ENCODE measurements at places on chromosomes 11 and 22. TPM values are rescaled to one million over a fixed set of nuclear protein-coding genes. Genes with fewer than 3 reads are reported as not detected.

The SMTN gene
- 36.4 TPM for total RNA-seq

The MLC1 gene
- 0.50 TPM for total RNA-seq

The UPB1 gene
- total RNA-seq = 0.30 TPM

The KDM4D gene
- 1.1 TPM for total RNA-seq

The CD3E gene
- 653 TPM for total RNA-seq

The MMP26 gene
- total RNA-seq = not detected

The HTR3A gene
- total RNA-seq = not detected

GRCh38 chr22:35400501-35400790 lies 506 bp downstream of the MCM5 start:
- peak; percentile 28 for DNase-seq
- peak overlapping the region; percentile 100 for H3K4me3 ChIP-seq
- H3K36me3 ChIP-seq = peaks cover 44% of the 10 kb centered on the region
- peak overlapping the region; percentile 97 for H3K27ac ChIP-seq

DNA sequence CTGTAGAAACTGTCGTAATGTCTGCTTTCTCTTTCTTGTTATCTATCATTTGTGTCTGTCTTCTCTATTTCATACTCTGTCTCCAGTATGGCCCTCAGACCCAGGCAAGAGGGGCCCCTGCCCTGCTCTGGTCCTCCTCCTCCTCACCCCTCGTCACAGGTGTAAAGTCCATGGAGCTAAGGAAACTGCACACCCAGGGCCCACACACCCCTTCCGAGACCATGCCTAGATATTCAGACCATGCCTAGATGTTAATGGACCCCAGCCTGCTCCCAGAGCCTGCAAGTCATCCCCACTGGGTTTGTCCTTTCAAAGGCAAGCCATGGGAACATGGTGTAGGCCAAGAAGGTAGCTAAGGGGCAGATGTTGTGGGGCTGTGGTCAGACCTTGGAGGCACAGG lies 24.1 kb upstream of the ANO1 start:
- no peaks in the 10 kb centered on the region for H3K4me1 ChIP-seq
- H3K4me3 ChIP-seq = no peak overlapping the region
- no peaks in the 10 kb centered on the region for H3K36me3 ChIP-seq
- H3K27ac ChIP-seq = no peak overlapping the region

DNA sequence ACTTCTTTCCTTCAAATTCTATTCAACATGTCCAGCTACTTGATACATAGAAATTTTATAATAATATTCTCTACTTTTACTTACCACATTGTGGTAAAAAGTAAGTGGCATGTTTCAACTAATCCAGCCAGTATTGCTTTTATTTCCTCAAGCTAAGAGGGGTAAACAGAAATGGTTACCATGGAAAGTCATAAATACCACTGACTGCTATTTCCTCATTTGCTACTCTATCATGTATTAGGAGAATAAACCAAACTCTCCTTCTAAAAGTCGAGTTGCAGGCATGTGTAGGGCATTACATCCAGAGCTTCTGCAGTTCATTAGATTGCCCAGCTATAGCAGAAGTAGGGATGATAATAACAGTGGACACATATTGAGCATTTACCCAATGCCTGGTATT lies 208.4 kb downstream of the MAML2 start:
- DNase-seq = no peak
- no peak overlapping the region for H3K4me3 ChIP-seq
- no peaks in the 10 kb centered on the region for H3K27me3 ChIP-seq
- peaks cover 18% of the 10 kb centered on the region for H3K4me1 ChIP-seq

GRCh38 chr11:77517226-77517625 lies 43.3 kb upstream of the PAK1 start:
- H3K27ac ChIP-seq = no peak overlapping the region
- H3K4me1 ChIP-seq = no peaks in the 10 kb centered on the region
- H3K27me3 ChIP-seq = peaks cover 6% of the 10 kb centered on the region
- no peaks in the 10 kb centered on the region for H3K36me3 ChIP-seq
- no peak for DNase-seq

DNA sequence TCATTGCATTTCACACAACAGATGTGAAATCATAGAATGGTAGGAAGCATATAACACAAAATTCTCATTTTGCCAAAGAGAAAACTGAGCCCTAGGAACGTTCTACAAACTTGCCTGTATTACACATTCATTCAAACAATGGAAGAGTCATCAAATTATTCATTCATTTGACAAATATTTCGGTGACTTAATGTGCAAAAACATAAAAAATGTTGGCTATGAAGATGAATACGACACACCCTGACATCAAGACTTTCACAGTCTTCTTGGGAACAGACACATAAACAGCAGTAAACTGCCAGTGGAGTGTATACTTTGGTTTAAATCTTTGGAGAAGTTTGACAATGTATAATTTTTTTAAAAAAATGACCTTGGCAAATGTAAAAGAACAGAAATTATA lies 20.4 kb upstream of the C11orf87 start:
- H3K27me3 ChIP-seq = no peaks in the 10 kb centered on the region
- no peaks in the 10 kb centered on the region for H3K36me3 ChIP-seq
- no peak overlapping the region for H3K27ac ChIP-seq
- DNase-seq = no peak
- no peaks in the 10 kb centered on the region for H3K4me1 ChIP-seq
- no peak overlapping the region for H3K4me3 ChIP-seq

DNA sequence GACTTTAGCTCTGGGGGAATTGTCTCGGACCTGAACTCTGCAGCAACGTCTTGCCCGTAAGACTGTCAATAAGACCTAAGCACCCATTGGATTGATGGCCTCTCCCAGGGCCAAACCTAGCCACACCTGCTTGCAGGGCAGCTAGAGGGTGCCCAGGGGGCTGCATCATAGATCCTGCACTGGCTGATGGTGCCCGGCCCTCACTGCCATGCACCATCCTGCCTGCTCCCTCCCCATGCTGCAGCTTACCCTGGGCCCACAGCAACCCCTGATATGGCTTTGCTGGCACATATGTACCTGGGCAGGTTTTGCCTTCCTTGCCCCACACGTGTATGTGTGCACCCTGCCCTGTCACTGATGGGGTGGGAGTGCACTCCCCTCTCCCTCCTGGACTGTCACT lies 8.9 kb upstream of the BBOX1 start:
- DNase-seq = no peak
- no peak overlapping the region for H3K27ac ChIP-seq
- no peak overlapping the region for H3K4me3 ChIP-seq
- H3K36me3 ChIP-seq = no peaks in the 10 kb centered on the region

- peak overlapping the region; percentile 76 for H3K27ac ChIP-seq
- peaks cover 13% of the 10 kb centered on the region for H3K27me3 ChIP-seq
- H3K4me3 ChIP-seq = peak overlapping the region; percentile 87
- H3K4me1 ChIP-seq = peaks cover 46% of the 10 kb centered on the region
Observed at GRCh38 chr11:577611-577894, 1.3 kb downstream of the PHRF1 start.

DNA sequence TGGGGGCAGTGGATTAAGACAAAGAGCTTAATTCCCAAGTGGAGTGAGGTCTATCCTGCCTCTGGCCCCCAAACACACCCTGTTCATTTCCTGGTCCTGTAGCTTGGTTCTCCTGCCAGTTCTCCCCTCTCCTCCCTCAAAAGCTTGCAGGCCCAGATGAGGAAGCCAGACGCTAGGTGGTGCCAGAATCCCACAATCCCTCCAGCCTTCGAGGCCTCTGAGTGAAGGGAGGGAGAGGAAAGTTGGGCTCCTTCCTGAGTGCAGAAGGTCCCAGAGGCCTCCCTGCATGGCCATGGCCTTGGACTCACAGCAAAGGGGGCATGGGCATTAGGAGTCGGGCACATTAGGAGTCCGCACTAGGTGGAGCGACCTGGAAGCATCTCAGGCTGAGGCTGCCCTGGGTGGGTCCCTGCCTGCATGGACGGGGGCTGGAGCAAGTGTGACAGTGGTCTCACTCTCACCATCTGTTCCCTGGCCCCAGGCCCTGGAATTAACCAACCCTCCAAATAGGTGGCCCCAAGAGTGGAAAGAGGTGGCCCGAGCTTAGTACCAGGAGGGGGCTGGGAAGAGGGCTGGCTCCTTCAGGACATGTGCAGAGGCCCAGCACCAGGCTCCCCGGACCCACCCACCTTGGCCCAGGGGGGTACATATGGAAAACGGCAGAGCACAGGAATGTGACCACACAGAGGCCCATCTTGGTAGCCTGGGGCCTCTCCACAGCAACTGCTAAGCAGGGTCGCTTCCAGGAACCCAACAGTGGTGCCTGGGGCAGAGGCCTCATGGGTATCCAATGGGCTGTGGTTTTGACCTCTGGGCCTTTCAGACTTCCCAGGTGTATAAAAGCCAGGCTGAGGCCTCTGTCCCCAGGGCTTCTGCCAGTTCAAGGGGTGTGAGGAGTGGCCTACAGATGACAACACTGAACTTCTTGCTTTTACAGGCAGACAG lies 5.2 kb downstream of the FXYD2 start:
- H3K36me3 ChIP-seq = no peaks in the 10 kb centered on the region
- peak overlapping the region; percentile 35 for H3K27ac ChIP-seq
- DNase-seq = no peak
- peaks cover 69% of the 10 kb centered on the region for H3K4me1 ChIP-seq
- no peak overlapping the region for H3K4me3 ChIP-seq

DNA sequence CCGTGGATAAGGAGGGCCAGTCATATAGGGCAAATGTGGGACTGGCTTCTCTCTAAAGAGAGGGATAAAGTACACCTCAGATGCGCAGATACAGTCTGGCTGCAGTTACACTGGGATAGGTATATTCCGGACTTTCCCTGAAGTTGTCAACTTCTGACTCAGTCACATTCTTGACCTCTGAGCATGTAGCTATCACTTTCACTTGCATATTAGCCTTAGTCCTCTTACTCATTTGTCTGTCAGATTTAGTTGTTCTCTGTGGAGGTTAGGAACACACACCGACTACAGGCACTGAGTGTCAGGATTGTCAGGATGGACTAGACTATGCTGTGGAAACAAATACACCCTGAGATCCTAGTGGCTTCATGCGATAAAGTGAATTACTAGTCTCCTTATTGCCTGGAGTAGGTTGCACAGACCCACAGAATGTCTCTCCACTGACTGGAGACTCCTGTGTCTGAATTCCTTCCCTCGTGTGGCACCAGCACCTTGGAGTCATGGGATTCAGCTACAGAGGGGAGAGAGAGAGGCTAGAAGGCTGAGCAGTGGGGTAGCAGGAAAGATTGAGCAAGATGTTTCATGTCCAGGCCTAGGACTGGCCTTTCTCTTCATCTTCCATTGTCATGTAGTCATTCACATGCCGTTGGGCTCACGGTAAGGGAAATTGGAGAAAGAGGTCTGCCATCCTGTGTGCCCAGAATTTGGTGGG lies 654.3 kb downstream of the NTM start:
- no peaks in the 10 kb centered on the region for H3K4me1 ChIP-seq
- H3K27ac ChIP-seq = no peak overlapping the region
- no peak overlapping the region for H3K4me3 ChIP-seq
- H3K36me3 ChIP-seq = no peaks in the 10 kb centered on the region

- no peaks in the 10 kb centered on the region for H3K27me3 ChIP-seq
- H3K27ac ChIP-seq = no peak overlapping the region
- no peaks in the 10 kb centered on the region for H3K36me3 ChIP-seq
- H3K4me3 ChIP-seq = no peak overlapping the region
- H3K4me1 ChIP-seq = peaks cover 1% of the 10 kb centered on the region
Observed at GRCh38 chr11:68955607-68955958, 25.2 kb downstream of the MRGPRD start.

DNA sequence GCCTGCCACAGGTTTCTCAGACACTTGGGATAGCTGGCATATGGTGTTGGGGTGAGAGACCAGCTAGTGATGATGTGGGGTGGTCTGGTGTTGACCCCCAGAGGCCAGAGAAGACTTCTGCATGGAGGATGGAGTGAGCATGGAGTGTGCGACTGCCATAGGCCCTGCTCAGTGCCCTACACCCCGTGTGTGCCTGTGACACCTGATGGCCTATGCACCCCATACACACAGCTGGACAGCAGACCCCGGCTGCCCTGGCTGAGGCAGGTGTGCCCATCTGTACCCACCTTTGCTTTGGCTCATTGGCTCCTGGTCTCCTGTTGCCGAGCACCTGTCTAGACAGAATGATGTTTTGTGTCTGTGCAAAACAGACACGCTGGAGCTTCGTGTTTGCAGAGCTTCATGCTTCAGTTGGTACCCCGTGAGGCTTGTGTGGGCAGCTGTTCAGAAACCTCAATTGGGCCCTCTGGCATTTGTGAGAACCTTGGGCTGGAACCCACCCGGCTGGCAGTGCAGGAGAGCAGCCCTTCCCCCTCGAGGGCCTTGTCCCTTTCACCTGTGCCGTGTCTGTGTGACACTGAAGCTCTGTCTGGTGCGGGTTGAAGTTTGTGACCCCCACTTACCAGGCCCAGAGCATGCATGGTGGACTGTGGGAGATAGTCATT lies 27.6 kb downstream of the BCR start:
- no peaks in the 10 kb centered on the region for H3K27me3 ChIP-seq
- H3K36me3 ChIP-seq = peaks cover 21% of the 10 kb centered on the region
- DNase-seq = no peak
- peaks cover 2% of the 10 kb centered on the region for H3K4me1 ChIP-seq
- H3K27ac ChIP-seq = no peak overlapping the region

DNA sequence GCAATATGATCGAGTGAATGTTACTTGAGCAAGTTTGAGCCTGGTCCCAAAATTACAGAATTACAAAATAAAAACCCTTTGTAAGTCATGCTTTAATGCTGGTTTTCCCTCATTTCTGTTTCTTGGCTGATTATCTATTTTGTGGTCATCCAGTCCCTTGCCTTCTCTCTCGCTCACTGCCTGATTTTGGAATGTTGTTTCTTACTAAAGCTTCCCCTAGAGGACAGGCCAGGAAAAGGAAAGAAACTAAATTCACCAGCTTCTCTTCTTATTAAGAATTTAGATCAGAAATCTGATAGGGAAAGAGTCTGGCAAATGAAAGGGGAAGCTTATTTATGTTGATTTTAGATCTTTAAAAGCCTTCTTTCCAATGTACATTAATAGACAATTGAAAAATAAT lies 16.6 kb upstream of the BDNF start:
- DNase-seq = no peak
- no peaks in the 10 kb centered on the region for H3K4me1 ChIP-seq
- no peak overlapping the region for H3K27ac ChIP-seq
